Stimulated activated CD4-positive, alpha-beta T cell treated with anti-CD3 and anti-CD28 coated beads, TNF-alpha, amount 100 ng/mL, for 1 hour (primary cell): ENCODE measurements at places on chromosomes 4 and X.

- no peak for DNase-seq
These were observed 93.2 kb upstream of the KLF3 start for GRCh38 chr4:38570647-38571276.

- DNase-seq = no peak
These were observed 611.2 kb downstream of the PPP4R3C start for GRCh38 chrX:26851981-26852380.

GRCh38 chr4:149493492-149493891, 322.2 kb downstream of the IQCM start:
- no peak for DNase-seq

- DNase-seq = peak; percentile 51
These were observed at the start of gene DDX60 for GRCh38 chr4:168318266-168318895. DDX60 (minus strand) TSS chr4:168318752; CDS start chr4:168311259, 7,493 bp downstream.

- no peak for DNase-seq
These were observed 180.2 kb downstream of the FAM47B start for GRCh38 chrX:35122756-35123155.

- no peak for DNase-seq
These were observed 252.0 kb downstream of the FBXW7 start for GRCh38 chr4:152283801-152284470.

DNA sequence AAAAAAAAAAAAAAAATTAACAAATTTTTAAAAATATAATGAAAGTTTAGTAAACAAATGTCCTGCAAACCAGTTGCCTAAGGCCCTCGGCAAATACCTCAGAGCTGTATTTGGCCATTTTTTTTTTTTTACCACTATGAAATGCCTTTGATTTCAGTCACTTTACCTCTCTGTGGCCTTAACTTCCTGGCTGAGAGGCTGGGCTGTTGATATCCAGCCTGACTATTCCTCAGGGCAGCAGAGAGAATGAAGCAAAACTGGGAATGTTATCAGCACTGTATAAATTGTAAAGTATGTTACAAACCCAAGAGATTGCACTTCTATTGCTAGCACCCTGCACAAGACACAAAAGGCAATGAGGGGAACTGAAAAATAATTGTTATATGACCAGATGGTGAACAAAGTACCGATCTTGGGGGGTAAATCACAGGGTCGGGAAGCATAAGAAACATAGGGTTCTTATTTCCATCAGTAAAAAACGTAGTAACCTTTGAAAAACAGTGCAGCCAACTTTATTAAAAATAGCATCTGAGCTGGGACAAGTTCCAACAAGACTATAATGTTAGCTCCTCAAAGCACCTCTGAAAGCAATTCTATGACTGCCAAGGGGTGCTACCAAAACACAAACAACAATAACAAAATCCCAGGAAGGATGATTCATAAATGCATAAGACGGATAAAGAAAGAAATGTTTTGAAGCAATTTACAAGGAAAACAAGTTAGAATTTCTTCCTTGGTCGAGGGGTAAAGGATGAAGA, 18.1 kb downstream of the USP46 start:
- DNase-seq = no peak
